NCI-H1105 (cell line): ENCODE measurements at places on chromosomes 5 and 9.

- no peak for DNase-seq
Observed at GRCh38 chr9:110030632-110031031, 177.3 kb downstream of the C9orf152 start.

DNA sequence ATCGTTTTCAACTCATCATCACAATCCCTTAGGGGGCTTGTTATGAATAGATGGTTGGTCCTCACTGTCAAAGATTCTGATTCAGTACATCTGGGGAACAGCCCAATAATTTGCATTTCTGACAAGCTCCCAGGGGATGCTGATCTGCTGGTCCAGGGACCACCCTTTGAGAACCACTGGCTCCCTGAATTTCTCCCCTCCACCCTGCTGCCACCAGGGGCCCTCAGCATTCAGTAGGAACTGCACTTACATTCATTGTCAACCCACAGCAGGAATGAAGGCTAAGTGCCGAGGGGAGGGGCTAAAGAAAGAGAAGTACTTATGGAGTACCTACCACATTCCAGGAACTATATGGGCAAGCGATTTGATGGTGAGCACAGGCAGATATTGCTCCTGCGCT lies 85.9 kb downstream of the BOD1 start:
- no peak for DNase-seq

DNA sequence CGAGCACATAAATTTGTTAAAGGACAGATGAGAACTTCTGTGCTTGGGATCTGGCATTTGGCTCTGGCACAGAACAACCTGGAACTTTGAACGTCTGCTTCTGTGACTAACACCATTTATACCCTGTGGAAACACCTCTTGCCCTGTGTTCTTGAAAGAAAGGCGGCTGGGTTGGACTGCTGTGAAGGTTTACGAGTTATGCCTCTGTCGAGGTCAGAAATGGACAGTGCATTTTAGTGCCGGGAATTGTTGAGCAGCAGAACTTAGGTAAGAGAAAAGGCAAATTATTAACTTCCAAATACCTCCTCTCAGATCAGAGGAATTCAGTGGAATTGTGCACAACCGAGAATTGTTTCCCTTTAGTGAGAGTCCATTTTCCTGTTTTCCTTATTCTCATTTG lies 14.1 kb upstream of the INIP start:
- no peak for DNase-seq

DNA sequence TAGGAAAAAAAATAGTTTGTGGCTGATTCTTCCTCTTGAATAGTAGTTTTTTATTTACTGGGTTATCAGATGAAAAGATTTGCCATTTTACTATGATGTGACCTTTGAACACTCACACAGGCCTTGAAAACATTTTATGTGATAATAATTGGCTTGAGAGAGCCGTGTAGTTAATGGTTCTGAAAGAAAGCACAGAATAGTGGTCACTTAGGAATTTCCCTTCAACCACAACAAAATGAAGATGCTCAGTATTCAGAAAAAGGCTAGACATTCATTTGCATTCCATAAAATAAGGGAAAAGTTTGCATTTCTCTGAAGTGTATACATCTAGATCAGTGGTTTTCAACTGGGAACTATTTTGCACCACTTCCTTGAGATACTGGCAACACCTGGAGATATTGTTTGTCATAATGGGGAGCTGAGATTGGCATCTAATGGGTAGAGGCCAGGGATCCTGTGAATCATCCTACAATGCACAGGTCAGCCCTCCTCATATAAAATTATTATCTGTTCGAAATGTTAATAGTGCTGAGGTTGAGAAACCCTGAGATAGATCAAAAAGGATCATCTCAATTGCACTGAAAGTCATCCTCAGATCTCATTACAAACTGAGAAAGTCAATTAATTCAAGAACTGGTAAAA lies 446.4 kb upstream of the CCNG1 start:
- DNase-seq: no peak

DNA sequence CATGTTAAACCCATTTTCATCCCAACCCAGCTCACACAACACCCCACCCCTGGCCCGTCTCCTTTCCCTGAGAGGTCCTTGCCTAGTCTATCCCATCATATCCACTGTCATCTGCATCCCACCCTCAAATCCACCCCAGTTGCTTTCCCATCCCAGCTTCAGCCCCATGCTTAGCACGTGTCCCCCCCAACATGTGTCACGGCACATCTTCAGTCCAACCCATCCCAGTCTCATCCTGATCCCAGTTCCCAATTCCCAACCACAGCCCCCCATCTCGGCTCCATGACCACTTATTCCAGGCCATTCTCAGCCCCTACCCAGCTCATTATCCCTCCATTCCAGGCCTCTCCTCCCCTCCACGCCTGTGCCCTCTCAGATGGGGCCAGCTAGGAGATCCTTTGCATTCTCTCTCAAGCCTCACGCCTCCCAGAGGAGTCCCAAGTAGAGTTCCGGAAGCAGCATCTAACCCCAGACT lies 605 bp upstream of the DBN1 start:
- DNase-seq: no peak

- DNase-seq: no peak
Observed at GRCh38 chr5:18772475-18772874, 1138.2 kb downstream of the TAF11L14 start.

DNA sequence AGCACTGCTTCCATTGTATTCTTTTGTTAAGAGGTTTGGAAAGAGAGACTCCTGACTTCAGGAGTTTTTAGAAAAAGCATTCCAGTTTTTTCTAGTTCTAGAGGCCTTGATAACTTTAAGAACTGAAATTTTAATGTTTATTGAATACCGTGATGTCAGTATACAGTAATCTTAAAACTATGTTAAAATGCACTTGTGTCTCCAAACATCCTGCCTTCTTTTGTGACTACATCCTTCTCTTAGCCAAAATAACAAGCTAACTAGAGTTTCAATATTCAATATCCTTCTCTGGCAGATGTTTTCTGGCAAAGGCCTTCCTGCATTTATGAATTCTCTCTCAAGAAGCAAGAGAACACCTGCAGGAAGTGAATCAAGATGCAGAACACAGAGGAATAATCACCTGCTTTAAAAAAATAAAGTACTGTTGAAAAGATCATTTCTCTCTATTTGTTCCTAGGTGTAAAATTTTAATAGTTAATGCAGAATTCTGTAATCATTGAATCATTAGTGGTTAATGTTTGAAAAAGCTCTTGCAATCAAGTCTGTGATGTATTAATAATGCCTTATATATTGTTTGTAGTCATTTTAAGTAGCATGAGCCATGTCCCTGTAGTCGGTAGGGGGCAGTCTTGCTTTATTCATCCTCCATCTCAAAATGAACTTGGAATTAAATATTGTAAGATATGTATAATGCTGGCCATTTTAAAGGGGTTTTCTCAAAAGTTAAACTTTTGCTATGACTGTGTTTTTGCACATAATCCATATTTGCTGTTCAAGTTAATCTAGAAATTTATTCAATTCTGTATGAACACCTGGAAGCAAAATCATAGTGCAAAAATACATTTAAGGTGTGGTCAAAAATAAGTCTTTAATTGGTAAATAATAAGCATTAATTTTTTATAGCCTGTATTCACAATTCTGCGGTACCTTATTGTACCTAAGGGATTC lies 43.1 kb downstream of the NDFIP1 start:
- DNase-seq: peak; percentile 19

- no peak for DNase-seq
Observed at GRCh38 chr9:97560154-97560553, 58.7 kb downstream of the TMOD1 start.

DNA sequence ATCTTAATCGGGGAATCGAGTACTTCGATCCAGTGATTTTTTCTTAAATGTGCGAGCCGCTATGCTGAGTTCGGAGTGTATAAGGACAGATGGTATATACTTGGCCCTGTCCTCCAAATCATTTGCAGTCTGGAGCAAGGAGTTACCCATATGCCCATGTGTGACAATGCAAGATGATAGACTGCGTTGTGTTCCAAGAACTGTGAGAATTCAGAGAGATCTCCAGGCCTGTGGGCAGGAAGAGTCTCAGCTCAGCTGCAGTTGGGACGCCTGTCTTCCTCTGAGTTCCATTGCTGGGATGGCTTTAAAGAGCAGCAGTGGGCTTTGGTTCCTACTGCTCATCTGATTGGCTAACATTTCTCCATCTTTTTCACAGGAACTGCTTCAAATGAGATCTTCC lies 106.6 kb downstream of the ADAMTS16 start:
- DNase-seq: no peak

DNA sequence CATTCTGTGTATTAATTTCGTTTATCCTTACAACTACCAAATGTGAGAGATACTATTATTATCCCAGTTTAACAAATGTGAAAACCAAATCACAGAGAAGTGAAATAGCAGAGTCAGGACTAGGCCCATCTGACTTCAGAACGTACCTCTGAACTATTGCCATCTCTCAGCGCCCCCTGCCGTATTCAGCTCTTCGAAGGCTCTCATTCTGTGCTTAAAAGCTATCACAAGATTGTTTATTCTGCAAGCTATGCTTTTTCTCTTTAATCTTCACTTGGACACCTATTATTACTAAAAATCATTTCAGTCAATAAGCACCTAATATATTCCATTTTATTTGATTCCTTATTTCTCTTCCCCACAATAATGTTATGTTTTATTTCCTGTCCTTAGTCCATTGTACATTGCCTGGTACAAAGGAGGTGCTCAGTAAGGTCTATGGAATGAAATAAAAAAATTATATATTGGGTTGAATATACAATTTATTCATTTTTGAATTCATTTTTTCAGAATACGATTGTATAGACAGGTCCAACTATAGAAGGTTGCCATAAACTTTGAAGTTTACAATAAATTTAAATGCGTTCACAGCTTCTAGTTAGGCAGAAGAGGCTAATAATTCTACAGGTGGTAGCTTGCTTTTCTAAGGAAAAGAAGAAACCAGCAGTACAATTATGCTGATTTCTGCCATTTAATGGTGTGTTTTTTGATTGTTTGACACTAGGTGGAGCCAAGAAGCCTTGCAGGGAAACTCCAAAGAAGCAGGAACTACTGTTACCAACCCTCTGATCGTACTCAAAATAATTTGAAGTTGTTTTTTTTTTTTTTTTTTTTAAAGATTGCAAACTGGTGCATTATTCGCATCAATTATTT lies 202.2 kb upstream of the DMRTA1 start:
- DNase-seq: peak; percentile 21

- DNase-seq: no peak
Observed at GRCh38 chr9:27361492-27361891, 64.5 kb upstream of the EQTN start.

GRCh38 chr5:129135633-129136032 lies 41.1 kb downstream of the ISOC1 start:
- DNase-seq: no peak

DNA sequence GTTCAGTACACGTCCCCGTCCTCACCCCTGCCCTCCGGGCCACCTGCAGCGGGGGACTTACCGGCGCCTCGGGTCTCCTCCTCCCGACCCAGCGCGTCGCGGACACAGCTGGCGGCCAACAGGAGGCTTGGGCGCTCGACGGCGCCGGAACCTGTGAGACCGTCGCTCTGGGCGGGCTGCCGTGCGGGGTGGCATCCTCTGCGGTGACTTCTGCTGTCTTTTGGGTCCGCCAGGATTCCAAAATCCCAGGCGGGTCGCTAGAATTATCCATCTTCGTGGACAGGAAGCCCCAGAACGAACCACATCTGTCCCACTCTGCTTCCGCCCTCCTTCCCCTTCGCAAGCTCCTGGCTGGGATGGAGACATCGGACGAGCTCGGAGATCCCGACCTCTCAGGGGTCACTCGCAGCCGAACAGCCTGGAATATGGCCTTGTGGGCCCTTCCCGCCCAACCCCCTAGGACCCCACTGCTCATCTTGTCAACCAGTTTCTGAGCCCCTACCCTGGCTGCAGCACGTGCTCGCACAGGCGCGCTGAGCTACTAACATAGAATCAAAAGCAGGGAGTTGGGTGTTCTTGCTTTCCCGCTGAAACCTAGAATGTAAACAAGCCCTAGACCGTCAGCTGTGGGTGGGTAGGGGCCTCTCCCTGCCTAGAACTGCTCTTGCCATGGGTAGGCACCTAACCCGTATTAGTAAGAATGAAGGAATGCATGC lies 947 bp upstream of the MARCHF3 start:
- DNase-seq: no peak

DNA sequence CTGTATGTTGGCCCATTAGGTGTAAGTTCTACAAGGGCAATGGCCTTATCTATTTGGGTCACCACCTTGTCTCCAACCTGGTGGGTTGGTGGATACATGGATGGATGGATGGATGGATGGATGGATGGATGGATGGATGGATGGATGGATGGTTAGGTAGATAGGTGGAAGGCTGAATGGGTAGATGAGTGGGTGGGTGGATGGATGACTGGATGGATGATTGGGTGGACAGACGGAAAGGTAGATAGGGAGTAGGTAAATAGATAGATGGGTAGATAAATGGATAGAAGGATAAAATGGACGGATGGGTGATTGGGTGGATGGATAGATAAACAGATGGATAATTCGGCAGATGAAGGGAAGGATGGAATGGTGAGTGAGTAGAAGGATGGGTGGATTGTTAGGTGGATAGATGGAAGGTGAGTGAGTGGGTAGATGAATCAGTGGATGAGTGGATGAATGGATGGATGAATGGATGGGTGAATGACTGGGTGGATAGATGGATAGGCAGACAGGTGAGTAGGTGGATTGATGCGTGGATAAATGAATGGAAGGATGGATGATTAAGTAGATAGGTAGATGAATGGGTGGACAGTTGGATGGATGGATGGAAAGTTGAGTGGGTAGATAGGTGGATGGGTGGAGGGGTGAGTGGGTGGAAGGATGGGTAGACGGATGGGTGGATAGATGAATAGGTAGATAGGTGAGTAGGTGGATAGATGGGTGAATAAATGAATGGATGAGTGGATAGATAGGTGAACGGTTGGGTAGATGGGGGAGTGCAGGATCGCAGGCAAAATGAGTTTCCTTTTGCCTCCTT lies 83.1 kb upstream of the FBXW11 start:
- DNase-seq: no peak

DNA sequence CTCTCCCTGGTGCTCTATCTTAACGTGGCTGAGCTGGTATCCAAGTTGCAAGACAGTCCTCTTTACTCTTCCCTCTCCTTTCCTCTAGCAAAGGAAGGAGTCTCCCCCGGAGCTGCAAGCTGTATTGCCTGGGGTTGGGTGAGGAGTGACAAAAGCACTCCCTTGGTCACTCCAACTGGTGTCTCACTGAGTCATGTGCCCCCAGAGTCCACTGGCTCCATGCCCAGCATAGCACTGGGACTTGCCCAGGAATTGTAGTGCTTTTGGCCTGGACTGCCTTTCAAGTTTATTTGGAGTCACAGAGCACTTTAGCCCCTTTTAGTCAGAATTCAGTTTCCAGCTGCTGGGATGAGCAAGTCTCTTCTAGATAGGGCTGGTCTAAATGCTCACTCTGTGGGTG lies 82.6 kb upstream of the FST start:
- no peak for DNase-seq

- no peak for DNase-seq
Observed at GRCh38 chr9:89274838-89275237, 36.2 kb upstream of the CKS2 start.
